Uterine smooth muscle cell (primary cell): ENCODE measurements at places on chromosomes 1 and 21. TPM values are rescaled to one million over a fixed set of nuclear protein-coding genes. Genes with fewer than 3 reads are reported as not detected.

Gene HES3
- not detected in 2 replicates for total RNA-seq

Gene IVL
- 0.37 and 1.7 TPM in 2 replicates for total RNA-seq

Gene DDI2
- 14.1 and 14.4 TPM in 2 replicates for total RNA-seq

Gene MLLT11
- total RNA-seq, result 5.0 and 6.9 TPM in 2 replicates

Gene GPR25
- total RNA-seq, result not detected in 2 replicates

Gene F13B
- not detected in 2 replicates for total RNA-seq

Gene SPRR5
- not detected in 2 replicates for total RNA-seq

Gene DYNLT5
- 1.5 and 2.7 TPM in 2 replicates for total RNA-seq

Gene ASTN1
- 0.22 and 0.75 TPM in 2 replicates for total RNA-seq

Gene CAMK1G
- 8.4 and 14.6 TPM in 2 replicates for total RNA-seq

Gene ALG14
- 2.9 TPM in 2 replicates for total RNA-seq

Gene TTC3
- total RNA-seq, result 211 and 433 TPM in 2 replicates

Gene CFHR5
- total RNA-seq, result not detected in 2 replicates

Gene NCF2
- 0.11 and 0.87 TPM in 2 replicates for total RNA-seq

Gene KPNA6
- total RNA-seq, result 35.1 TPM in 2 replicates

Gene CYP4Z1
- total RNA-seq, result not detected in 2 replicates

Gene FAM78B
- 0.77 and 1.1 TPM in 2 replicates for total RNA-seq

Gene SOX13
- 3.0 and 4.5 TPM in 2 replicates for total RNA-seq

Gene FLG
- total RNA-seq, result under 0.01 TPM in 1 of 2 replicates, not detected in the other

Gene CD1C
- total RNA-seq, result 0.12 TPM in 1 of 2 replicates, not detected in the other

Gene TCEANC2
- 3.0 and 3.5 TPM in 2 replicates for total RNA-seq

Gene RPS27
- 516 and 1,068 TPM in 2 replicates for total RNA-seq

Gene FCRL5
- not detected in 2 replicates for total RNA-seq

Gene SYNC
- total RNA-seq, result 44.3 and 74.7 TPM in 2 replicates

Gene GJB3
- under 0.01 TPM in 1 of 2 replicates, not detected in the other for total RNA-seq

Gene DYRK1A
- 67.1 and 70.5 TPM in 2 replicates for total RNA-seq

Gene SMCP
- total RNA-seq, result 0.11 TPM in 1 of 2 replicates, not detected in the other

Gene KRTAP13-2
- total RNA-seq, result not detected in 2 replicates

Gene PDZK1
- 0.50 and 1.00 TPM in 2 replicates for total RNA-seq

Gene SPRR2G
- not detected in 2 replicates for total RNA-seq

Gene OR1C1
- not detected in 2 replicates for total RNA-seq

Gene CTSS
- total RNA-seq, result 2.7 and 5.2 TPM in 2 replicates

Gene ANGPTL3
- not detected in 2 replicates for total RNA-seq
